ENCODE measurements at places on chromosomes 3 and 15.

DNA sequence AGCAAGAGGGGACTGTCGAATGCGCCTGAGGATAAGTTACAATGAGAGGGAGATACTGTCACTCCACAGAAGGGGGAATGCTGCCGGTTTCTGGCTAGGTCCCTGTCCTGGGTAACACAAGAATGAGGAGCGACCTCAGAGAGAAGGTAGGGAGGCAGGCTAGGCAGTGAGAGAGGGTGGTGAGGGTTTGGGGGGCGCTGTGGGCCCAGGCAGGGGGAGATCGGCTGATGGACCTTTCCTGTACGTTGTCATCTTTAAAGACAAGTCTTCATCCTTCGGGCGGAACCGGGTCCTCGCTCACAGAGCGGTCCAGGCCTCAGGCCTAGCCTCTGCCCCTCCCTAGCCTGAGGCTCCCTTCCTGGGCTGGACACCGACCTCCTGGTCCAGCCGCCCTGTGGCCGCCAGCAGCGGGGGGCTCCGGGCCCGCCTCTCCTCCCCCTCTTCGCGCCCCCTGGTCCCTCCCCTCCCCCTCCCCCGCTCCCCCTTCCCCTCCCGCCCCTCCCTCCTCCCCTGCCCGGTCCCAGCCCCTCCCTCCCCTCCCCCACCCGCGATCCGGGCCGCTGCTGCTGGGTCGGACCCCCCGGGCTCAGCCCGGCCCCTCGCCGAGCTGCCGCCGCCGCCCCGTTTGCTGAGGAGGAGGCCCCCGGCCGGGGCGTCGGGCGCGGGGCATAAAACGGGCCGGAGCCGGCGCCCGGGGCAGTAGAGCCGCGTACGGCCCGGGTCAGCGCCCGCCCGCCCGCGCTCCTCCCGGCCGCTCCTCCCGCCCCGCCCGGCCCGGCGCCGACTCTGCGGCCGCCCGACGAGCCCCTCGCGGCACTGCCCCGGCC, at the start of gene CHRD:
Gene CHRD, plus strand, starts transcription at position 697 of the 827 bp plus-strand sequence. CDS start 265 bp downstream, outside the sequence.
- DNase-seq, result no peak

- DNase-seq, result peak; percentile 63
Observed at GRCh38 chr3:141288336-141288990, 56.8 kb downstream of the PXYLP1 start.

GRCh38 chr15:100020189-100020588, 287.0 kb upstream of the LYSMD4 start:
- DNase-seq, result no peak

- DNase-seq, result no peak
Observed at GRCh38 chr3:64987726-64988125, 299.9 kb upstream of the ADAMTS9 start.
